ENCODE measurements at places on chromosomes 13 and 19.
A peak's percentile ranks its signal among the peaks of the same experiment; 100 is the strongest.

DNA sequence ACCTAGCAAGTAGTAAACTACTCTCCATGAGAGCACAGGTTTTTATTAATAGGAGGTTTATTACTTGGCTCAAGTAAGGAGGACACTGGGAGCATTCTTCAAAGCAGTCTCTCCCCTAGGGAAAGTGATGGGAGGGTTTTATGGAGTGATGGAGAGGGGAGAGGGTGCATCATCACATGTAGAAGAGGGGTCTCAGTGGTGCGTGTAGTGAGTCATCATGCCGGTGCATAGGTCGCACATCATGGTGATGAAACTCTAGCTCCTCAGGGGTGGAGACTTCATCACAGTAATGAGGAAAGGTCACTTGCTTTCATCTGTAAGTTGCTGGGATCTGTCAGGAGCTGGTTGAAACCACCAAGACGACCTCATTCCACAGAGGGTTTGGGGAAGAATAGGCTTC is 210.8 kb upstream of the UBL3 start:
- no peak for DNase-seq

DNA sequence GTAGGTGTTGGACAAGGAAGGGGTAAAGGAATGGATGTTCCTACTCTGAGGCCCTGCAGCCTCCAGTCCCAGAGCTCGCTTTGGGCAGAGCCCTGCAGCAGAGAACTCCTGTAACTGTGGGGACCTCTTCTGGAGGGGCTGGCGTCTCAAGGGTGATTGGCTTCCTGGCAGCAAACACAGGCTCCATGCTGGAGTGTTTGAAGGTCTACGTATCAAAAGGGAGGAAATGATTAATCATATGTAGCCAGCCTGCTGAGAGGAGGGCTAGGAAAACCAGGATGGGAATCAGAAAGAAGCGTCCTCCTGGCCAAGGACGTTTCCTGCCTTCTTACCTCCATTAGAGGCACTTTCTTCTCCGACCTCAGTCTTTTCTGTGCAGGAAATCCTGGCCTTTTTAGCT is 208.5 kb downstream of the TSHZ3 start:
- DNase-seq: no peak

GRCh38 chr19:5340637-5341447 is at the start of gene PTPRS:
Gene PTPRS (minus strand): TSS chr19:5340812. CDS start chr19:5286140, 54,672 bp downstream.
- peak; percentile 83 for DNase-seq

DNA sequence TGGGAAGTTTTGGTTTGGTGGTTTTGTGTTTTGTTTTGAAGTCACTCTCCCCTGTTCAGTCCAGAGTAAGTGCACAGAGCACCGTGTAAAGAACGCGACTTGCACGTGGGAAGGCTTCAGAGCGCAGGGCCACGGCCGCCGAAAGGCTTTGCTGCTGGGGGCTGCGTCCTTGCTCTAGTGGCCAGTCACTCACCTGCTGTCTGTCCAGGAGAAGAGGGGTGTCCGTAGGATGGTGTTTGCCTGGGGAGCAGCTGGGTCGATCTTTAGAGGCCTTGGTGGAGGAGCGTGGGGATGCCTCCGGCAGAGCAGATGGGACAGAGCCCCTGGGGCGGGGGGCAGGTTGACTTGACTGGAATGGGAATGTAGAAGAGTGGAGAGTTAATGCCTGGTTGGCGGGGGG is 116.6 kb upstream of the MCF2L start:
- no peak for DNase-seq

GRCh38 chr19:21910318-21910717 is 74.3 kb upstream of the ZNF43 start:
- no peak for DNase-seq

- no peak for DNase-seq
These were observed 107.2 kb downstream of the UQCRFS1 start for GRCh38 chr19:29105629-29106292.

DNA sequence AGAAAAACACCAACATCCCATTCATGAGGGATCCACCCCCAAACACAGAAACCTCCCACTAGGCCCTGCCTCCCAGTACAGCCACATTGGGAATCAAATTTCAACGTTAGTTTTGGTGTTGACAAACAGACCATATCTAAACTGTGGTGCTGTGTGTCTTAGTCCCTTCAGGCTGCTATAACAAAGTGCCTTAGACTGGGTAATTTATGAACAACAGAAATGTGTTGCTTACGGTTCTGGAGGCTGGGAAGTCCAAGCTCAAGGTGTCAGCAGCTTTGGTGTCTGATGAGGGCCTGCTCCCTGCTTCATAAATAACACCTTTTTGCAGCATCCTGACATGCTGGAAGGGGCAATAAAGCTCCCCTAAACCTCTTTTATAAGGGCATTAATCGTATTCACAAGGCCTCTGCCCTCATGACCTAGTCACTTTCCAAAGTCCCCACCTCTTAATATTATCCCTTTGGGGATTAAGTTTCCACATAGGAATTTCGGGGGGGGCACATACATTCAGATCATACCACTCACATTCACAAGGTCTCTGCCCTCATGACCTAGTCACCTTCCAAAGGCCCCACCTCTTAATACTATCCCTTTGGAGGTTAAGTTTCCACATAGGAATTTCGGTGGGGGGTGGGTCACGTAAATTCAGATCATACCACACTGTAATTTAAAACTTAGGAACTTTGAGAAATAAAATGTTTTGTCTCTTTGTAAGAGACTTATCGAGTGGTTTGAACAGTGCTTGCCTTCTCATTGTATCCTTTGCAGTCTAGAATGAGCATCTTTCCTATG is 27.5 kb downstream of the ZNF507 start:
- DNase-seq: no peak

DNA sequence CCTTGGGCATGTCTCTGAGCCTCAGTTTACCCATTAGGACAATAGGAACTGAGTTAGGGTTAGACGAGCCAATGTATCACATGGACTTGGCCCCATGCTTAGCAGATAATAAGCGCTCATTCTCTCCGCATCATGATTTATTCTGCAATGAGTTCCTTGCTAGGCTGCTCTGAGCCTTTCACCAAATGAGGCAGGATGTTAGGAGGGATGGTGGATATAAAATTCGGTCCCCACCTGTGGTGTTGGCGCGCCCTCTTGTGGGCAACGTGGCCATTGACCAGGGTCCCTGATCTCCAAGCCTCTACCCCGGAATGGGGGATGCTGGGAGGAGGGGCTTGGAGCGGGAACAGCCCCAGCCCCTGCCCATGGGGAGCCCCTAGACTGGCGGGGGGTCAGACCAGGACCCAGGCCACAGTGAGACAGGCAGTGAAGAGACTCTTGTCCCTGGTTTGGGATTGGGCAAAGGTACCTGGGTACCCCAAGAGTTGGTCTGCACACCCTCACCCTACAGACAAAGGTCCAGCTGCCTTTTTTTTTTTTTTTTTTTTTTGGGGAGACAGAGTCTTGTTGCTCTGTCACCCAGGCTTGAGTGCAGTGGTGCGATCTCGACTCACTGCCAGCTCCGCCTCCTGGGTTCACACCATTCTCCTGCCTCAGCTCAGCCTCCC is 43.9 kb downstream of the CERS4 start:
- DNase-seq: peak; percentile 85

GRCh38 chr13:46605076-46605824 is 52.3 kb downstream of the LRCH1 start:
- no peak for DNase-seq

DNA sequence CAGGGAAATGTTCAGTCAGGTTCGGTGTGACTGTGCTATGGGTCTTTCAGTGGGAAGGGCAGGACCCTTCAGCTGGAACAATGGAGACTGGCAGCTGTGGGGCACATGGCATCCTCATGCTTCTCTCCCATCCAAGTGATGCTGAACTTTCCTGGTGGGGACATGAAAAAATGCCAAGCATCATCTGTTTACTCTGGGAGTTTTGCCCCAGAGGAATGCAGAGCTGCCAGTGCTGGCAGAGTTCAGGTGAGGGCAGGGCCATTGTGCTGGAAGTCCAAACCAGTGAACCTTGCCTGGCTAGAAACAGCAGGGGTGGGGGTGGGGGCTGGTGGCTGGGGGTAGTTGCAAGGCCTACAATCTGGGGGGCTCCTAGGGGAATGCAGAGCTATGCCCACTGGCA is 1320.6 kb downstream of the PCDH9 start:
- DNase-seq: no peak

GRCh38 chr19:4229179-4229931 is at the start of gene EBI3:
Gene EBI3 (plus strand): TSS chr19:4229523. CDS start chr19:4229551, 28 bp downstream.
- DNase-seq: peak; percentile 81

DNA sequence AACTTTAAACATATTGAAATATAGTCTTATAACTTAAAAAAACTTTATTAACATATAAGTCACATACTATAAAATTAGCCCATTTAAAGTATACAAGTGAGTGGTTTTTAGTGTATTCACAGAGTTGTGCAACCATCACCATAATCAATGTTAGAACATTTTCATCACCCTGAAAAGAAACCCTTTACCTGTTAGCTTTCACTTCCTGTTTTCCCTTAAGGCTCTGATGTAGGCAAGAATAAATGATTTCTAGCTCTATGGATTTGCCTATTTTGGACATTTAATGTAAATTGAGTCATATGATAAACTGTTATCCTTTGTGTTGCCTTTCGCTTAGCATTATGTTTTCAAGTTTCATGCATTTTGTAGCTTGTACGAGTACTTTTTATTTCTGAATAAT is 15.6 kb downstream of the ZNF568 start:
- DNase-seq: no peak

DNA sequence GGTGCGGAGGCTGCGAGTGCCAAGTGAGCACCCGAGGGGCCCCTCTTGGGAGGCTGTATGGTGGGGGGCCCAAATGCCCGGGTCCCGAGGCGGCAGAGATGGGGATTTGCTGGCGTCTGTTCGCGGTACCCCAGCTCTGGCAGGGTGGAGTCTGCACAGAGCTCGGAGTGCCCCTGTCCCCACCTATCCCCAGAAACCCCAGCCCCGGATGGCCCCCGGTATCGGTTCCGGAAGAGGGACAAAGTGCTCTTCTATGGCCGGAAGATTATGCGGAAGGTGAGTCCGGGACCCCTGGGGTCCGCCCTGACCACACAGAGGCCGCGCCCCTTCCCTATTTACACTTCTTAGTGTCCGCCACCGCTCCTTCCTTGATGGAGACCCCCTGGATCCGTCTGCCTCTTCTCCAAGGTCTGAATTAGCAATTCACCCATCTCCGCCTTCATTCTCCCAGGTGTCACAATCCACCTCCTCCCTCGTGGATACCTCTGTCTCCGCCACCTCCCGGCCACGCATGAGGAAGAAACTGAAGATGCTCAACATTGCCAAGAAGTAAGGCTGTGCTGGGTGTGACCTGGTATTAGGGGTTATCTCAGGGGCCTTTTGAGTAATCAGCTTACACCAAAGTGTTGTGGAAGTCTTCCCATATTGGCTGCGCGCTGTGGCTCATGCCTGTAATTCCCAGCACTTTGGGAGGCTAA is 630 bp downstream of the PNPLA6 start:
- DNase-seq: no peak

DNA sequence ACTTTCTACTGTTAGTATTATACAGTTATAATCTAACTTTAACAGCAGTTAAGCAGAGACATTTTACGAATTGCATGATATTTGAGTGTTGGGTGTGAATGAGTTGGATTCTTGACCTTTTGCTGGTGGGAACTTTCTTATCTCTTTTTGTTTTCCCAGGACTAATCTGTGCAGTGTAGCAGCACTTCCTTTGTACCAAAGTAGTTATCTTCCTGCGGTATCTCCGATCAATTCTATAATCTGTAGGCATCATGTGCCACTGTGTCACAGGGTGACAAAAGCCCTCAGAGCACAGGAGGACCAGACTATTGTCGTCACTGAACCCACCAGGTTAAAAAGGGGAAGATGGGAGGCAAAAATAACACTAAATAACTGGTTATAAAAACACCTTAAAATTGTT is 823.5 kb downstream of the GPC5 start:
- no peak for DNase-seq

DNA sequence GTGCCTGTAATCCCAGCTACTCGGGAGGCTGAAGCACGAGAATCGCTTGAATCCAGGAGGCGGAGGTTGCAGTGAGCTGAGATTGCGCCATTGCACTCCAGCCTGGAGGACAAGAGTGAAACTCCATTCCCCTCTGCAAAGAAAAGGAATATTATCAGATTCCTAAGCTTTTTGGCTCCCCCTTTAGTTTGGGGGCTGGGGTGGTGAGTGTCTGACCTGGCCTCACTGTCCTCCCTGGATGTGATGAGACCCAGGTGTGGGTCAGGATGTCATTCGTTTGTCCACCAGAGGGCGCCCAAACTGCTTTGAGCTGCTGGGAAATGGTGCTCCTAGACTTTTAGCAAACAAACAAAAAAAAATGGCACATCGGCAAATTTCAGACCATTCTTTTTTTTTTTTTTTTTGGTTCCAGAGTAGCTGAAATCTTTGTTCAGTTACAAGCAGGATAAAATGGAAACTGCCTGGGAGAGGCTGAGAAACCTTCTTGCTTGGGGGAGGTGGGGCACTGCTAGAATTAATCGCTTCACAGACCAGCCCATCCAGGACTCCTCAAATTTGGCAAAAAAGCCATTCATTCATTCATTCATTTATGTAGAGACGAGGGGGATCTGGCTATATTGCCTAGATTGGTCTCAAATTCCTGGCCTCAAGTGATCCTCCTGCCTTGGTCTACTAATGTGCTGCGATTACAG is 29.4 kb downstream of the SPC24 start:
- DNase-seq: peak; percentile 80

- DNase-seq: no peak
These were observed 5.1 kb upstream of the WBP4 start for GRCh38 chr13:41056194-41056593.

DNA sequence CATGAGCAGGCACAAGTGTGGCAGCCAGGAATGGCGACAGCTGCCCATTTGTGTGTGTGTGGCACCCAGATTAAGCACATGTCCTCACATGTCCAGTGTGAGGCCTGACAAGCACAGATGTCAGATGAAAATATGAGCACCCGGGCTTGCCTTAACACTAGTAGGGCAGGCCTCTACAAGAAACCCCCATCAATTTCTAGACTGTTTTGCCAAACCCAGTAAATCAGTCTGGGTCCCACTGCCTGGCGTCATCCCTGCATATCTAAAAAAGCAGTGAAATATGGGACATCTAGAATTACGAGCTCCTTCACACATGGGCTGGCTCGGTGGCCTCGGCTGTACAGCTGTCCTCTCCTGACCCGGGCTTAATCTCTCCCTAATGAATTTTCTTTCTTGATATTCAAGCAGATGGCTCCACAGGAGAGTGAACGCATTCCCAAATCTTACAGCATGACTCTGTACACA is 432.7 kb downstream of the FOXO1 start:
- DNase-seq: no peak

DNA sequence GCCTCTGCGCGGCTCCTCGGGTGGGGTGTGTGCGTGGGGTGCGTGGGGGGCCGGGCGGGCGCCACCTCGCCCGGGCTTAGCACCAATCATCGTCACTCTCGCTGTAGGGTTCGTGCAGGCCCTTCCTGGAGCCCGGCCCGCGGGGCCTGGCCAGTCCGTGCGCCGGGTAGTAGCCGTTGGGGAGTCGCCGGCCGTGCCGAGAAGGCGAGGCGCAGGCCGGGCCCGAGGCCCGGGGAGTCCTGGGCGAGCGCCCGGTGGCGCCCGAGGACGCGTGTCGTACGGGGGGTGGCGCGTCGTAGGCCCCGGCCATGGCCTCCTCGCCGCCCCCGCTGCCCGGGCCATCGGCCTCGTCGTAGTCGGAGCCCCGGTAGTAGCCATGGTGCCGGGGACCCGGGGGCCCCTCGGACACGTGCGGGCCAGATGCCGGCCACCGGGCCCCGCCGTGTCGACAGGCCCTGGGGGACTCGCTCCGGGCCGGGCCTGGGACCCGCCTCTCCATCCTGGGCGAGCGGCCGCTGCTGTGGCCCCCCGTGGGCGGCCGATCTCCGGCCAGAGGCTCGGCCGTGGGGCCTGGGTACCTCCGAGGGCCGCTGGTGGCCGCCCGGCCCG is 57.1 kb downstream of the IER2 start:
- DNase-seq: no peak
